ENCODE measurements at places on chromosomes 3 and 15.

GRCh38 chr3:184261270-184261853 is at the start of gene CAMK2N2:
CAMK2N2 (minus strand) TSS chr3:184261553; CDS start chr3:184261285, 268 bp downstream.
- DNase-seq = peak; percentile 83

- no peak for DNase-seq
Measured at GRCh38 chr3:193827040-193827669, 234.1 kb downstream of the OPA1 start.

- no peak for DNase-seq
Measured at GRCh38 chr15:38255690-38256089, 3.1 kb downstream of the SPRED1 start.

DNA sequence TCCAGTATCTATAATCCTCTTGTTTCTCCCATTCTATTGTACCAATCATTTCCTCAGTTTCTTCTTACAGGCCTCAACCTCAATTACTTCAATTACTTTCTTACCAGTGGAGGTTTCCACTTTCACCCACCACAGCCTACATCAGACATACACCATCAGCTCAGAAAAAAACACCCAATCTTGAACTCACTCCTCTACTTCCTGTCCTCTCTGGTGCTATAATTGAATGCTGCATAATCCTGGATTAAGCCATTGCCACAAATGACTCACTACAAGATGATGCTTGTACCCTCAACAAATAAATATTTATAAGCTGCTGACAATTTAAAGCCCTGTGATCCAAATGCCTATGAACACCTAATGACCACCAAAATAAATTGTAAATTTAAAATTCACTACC is 18.5 kb downstream of the RYK start:
- DNase-seq = no peak

- no peak for DNase-seq
Measured at GRCh38 chr3:155196131-155197021, 97.1 kb downstream of the STRIT1 start.

- DNase-seq = peak; percentile 40
Measured at GRCh38 chr3:158790901-158791589, 10.8 kb upstream of the MFSD1 start.

DNA sequence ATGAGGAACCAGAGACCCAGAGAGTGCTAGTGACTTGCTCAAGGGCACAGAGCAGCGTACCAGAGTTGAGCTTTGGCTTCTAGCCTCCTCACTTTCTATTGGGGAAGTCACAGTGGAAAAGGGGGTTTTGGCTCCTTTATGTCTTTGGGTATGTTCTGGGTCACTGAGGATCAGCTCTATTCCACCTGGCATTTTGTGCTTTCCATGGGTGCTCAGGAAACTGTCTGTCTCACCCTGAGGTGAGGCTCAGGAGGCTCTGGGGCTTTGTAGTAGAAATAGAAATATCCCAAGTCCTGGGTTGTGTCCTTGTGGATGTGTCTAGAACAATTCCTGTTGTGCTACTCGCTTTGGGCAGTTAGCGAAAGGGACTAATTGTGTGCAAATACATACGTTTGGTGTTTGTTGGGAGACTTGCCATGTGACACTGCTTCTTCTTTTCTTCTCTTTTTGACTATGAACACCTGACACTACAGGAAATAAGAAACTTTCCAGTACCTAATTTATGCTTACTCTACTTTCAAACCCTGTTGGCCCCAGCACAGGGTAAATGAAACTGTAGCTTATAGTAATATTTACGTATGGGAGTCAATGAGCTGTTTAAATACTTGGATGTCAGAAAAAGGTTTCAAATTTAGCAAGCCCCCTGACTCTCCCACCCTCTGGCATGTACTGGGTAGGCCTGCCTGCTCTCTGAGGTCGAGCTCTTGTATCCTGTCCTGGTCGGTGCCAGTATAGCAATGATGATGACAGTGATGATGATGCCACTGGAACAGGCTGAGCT is 35.6 kb downstream of the SMAD3 start:
- DNase-seq = no peak

- no peak for DNase-seq
Measured at GRCh38 chr3:11555881-11556633, 87.7 kb downstream of the VGLL4 start.

DNA sequence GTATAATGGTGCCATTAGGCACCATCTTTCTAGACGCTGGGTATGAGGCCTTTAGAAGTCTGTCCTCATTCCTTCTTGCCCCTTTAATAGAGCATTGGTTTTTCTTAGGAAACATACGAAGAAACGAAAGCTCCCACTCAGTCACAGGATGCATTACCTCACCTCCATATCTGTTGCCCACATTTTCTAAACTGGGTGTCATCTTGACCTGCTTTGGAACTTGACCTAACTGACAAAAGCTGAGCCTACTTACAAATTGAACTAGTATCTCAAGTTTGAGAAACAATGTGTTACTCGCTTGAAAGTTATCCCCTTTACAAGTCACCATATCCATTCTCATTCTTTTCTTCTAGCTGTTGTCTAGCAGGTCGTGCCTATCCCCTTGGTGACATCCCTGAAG is 102.7 kb downstream of the VPS8 start:
- no peak for DNase-seq

DNA sequence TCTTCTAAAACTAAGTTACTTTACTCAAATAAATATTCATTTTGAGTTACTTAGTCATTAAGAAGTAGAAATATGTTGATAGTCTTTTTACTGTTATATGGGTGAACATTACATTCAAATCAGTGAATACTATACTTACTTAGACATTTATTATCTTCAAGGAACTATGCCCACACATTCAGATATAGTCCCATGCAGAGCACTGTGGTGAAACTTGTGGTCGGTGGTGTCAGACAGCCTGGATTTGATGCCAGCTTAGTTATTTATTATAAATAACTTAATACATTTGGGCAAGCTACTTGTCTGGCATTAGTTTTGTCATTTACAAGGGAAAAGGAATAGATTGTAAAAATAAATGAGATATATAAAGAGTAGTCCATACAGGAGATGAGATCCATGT is 149.5 kb downstream of the RAP2B start:
- DNase-seq = no peak

DNA sequence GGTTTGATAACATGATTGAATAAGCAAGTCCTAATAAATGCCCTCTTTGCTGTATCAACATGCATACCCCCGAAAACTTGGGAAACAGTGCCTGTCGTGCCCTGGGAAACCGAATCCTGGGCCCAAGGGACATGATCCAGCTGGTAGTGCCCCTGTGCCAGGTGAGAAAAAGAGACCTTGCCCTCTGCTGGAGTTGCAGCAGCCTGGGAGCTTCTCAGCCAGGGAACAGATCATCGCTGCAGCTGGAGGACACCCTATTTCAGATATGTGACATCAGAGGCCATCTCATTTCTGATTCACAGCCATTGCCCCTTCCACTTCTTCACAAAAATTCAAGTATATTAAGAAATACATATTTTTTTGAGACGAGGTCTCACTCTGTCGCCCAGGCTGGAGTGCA is 32.3 kb downstream of the STOML1 start:
- DNase-seq = no peak

DNA sequence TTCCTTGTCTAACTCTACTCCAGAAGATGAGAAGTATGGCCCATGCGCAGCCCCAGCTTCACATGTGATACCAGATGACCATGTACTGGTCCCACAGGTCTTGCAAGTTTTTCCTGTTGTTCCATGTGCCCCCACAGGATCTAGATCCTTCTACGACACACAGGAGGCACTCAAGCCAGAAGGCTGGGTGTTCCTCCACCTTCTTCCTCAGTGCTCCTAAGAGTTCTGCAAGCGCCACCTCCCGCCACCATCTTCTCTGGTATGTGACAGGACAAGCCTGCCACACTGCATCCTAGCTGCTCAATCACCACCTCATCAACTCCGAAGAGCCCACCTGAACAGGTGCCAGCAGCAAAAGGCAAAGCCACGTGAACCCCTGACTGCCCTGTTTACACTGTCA is 43.1 kb downstream of the XXYLT1 start:
- no peak for DNase-seq

DNA sequence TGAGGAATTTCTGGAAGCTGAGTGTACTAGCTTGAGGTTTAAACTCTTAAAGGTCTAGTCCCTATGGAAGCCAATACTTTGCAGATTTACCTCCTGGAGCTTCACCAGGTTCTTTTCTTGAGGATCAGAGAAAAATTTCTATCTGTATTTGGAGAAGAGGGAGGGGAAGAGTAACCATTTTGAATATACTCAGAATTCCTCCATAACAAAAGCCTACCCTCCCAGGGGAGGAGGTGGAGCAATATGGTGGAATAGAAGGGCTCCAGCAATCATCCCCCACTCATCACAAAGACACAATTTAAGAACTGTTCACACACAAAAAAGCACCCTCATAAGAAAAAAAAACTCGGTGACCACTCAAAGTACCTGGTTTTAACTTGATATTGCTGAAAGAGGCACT is 36.0 kb upstream of the PEX5L start:
- no peak for DNase-seq

DNA sequence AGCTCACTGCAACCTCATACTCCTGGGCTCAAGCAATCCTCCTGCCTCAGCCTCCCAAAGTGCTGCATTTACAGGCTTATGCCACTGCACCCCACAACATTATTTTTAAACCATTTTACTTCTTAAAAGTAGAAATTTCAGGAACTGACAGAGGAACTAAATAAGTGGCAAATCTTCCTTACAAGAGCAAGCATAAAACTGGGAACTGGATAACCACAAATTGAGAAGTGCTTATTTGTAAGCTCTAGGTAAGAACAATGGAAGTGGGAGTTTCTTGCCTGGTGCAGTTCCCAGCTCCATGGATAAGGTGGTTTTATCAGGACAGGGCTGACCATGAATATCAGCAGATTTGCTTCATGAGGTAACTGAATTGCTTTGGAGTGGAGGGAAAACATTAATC is 655.2 kb downstream of the DIPK2A start:
- no peak for DNase-seq

DNA sequence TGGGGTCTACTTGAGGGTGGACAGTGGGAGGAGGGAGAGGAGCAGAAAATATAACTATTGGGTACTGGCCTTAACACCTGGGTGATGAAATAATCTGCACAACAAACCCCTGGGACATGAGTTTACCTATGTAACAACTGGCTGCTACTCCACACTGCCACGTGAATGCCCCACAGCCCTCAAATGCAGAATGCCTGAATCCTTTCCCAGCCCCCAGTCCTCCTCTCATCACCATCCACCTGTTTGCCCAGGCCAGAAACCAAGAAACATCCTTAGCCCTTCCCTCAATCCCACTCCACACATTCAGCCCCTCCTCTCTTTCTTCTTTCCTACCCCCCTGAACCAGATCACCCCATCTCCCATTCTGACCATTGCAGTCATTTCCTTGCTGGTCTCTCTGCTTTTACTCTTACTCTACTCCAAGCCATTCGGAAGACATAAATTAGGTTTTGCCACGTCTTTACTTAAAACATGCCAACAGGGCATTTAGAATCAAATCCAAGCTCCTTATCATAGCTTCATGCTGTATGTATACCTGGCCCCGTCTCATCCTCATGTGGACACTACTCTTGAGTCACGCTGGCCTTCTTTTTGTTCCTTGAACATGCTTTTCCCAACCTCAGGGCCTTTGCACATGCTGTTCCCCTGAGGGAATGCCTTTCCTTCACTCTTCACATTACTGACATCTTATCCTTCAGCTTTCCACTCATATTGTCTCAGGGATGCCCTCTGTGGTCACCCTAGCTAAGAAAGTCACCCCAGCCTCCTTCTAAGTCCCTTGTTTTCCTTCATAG is 137.5 kb upstream of the ABHD17C start:
- no peak for DNase-seq

- DNase-seq = no peak
Measured at GRCh38 chr3:72234391-72234790, 449.4 kb upstream of the PROK2 start.

DNA sequence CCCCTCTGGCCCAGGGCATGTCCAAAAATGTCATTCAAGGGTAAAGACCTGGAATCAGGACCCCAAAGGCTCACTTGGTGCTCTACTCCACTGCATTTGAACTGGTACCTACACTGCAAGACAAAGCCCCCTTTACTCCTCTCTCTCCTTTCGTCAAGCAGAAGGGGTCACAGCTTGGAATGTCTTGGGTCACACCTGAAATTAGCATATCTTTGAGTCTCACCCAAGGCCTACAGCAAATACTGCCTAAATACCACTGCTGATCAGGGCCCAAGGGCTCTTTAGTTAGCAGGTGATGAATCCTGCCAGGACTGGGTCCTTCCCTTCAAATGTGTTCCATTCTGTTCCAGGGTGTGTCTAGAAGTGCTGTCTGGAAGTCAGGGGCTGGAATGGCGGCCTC is 320.6 kb downstream of the SV2B start:
- no peak for DNase-seq

DNA sequence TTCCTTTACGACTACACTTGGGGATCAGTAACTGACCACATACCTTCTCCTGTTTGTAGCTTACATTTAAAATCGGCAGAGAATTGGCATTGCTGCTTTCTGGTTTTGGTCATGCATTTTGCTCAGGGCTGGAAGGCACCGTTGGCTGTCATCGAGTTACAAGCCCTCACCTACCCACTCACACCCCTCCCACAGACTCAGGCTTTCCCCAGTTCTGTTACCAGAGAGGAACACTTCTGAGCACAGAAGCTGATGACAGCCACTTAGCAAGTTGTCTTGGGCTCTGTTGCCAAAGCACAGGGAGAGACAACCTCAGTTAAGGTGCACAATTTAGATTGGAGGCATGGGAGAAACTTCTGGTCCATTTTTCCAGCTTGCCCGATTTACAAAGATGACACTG is 204.8 kb upstream of the TOPAZ1 start:
- DNase-seq = no peak

GRCh38 chr3:168839653-168840052 is 743.9 kb upstream of the GOLIM4 start:
- DNase-seq = no peak

GRCh38 chr3:159783780-159784742 is 204.6 kb upstream of the IL12A start:
- no peak for DNase-seq

DNA sequence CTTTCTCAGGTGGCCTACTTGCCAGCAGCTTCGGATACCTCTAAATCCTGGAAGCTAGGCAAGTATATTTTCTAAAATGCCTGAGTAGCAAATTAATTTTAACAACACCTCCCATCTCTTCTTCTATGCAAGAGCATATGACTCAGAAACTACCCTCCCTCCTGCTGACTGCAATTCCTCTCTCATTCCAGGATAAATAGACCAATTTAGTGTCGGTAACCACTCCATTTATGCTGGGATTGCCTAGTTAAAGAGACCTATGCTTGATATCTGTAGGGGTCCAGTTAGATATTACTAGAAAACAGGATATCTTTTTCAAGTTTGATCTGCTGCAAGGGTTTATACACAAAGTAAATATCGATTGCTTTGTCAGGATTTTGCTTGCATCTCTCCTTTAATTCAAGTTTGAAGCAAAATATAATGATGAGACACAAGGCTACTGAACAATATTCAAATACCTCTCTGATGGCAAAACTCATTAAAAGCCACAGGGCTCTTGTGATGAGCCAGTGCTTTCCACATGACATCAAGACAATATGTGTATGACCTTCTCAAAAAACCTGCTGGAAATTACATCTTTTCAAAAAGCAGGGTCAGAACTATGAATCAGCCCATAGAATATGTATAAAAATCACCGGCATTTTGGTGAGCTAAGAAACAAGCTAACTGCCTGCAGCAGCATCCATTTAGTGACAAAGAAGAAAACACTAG is 491.6 kb upstream of the NECTIN3 start:
- DNase-seq = no peak

Measured in NCI-H1092 (cell line).